ENCODE measurements at places on chromosomes 4 and X.

GRCh38 chrX:41035582-41035981 is 49.7 kb upstream of the USP9X start:
- DNase-seq: no peak

- DNase-seq: no peak
Measured at GRCh38 chr4:144104509-144105130, 35.9 kb downstream of the GYPA start.

GRCh38 chrX:20529301-20529700 is 262.6 kb upstream of the RPS6KA3 start:
- no peak for DNase-seq

DNA sequence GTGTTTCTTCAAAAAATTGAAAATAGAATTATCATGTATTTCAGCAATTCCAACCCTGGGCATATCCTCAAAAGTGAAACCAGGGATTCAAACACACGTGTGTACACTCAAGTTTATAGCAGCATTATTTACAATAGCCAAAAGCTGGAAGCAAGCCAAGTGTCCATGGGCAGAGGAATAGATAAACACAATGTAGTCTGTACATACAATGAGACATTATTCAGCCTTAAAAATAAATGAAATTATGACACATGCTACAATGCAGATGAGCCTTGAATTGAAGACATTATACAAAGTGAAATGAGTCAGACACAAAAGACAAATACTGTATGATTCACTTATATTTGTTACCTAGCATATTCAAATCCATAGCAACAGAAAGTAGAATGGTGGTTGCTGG is 853.4 kb downstream of the STIM2 start:
- DNase-seq: no peak

DNA sequence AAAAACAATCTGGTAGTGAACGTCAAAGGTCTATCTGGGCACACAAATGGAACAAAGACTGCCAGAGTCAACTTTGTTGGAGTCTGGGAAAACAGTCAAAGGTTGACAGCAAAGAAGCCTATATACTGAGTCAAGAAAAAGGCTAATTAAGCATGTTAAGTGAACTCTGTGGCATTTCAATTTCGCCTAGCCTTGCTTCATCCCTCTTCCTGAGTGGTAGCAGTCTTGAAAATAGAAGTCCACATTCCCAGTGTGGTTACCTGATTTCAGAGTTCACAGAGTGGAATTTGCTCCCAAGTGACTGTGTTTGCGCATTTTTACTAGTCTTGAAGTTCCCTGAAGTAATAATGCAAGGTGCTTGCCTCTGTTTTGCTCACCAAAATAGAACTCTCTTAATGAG is 760.0 kb downstream of the FSTL5 start:
- DNase-seq: no peak

- no peak for DNase-seq
Measured at GRCh38 chr4:110543577-110543976, 67.6 kb downstream of the ENPEP start.

GRCh38 chr4:20062054-20062453 is 189.7 kb upstream of the SLIT2 start:
- no peak for DNase-seq

GRCh38 chr4:136731025-136731424 is 801.3 kb downstream of the PCDH18 start:
- no peak for DNase-seq

DNA sequence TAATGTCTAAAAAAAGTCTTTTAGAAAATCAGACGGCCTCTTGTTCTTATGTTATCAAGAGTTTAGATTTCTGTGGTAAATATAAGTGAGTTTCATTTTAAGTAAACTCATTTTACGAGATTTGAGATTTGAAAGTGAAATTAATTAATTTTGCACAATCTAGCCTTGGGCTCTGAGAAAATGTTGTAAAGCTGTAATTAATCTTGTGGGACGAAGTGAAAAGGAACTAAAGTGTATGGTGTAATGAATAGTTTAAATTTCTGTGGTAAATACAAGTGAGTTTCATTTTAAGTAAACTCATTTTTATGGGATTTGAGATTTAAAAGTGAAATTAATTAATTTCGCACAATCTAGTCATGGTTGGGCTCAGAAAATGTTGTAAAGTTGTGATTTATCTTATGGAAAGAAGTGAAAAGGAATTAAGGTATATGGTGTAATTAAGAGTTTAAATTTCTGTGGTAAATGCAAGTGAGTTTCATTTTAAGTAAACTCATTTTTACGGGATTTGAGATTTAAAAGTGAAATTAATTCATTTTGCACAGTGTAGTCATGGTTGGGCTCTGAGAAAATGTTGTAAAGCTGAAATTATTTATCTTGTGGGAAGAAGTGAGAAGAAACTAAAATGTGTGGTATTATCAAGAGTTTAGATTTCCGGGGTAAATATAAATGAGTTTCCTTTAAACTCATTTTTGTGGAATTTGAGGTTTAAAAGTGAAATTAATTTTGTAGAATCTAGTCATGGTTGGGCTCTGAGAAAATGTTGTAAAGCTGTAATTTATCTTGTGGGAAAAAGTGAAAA is 1.6 kb downstream of the SCML1 start:
- DNase-seq: no peak

DNA sequence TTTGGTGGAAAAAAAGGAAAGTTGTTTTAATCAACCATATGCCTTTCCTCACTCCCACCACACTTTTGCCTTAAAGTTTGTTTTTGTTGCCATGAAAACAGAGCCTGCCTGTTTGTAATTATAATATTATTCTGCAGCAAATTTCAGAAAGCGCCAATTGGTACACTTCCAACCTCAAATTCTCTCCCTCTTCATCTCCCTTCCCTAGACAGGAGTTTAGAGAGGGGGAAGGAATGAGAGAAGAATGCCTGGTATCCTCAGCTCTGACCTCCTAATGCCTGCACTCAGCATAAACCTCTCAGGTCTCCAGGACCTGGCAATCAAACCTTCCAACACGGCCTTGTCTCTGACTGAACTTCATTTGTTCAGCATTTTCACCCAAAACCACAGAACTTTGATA is 138.4 kb upstream of the HCCS start:
- no peak for DNase-seq

DNA sequence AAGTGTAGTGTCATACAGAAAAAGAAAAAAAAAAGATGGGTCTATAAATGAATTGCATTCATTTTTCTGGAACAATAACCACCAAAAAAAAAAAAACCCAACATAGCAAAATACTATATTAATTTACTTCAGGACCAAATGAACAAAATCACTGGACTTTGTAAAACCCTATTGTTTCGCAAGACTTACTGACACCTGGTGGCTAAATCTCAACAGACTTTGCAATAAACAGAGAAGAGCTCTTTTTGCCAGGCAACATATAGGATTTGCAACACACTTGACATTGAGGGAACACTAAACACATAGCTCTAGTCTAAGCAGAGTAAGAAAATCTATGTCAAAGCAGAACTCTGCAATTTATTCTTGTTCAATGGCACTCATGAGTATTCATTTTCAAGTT is 990.2 kb downstream of the STPG2 start:
- DNase-seq: no peak

DNA sequence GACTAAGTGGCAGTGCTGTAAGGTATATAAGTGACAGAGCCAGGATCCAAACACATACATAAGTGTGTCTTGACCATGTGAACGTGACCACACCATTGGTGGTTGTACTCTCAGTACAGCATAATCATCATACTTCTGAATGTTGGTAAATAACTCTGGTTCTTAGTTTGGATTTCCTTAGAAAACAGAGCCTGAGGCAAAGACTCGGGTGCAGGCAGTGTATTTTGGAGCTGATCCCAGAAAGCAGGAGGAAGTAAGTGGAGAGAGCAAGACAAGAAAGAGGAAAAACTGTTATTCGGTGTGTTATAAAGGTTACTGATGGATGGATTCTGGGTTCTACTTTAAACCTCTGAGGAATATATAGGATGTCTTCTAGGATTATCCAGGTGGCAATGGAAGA is 127.9 kb downstream of the SLC39A8 start:
- DNase-seq: no peak

DNA sequence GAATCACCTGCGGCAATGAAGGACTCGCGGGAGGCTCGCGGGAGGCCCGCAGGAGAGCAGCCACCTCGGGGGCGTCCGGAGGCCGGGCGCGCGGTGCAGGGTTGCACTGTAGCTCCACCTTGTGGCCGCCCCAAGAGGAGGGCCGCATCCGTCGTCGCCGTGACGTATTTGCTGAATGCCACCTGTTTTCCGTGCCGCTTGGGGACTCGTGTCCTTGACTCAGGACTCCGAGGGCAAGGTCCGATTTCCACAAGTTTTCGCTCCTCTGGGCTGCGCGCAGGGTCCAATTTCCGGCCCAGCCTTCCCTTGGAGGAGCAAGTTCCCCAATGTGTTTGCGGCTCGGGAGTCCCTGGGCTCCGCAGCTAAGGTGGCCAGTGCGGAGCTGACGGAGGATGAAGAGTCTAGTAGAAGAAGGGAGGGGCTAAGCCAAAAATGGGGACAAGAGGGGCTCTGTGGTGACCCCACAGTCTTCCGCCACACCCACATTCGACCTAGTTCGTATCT is 10.7 kb upstream of the DLG3 start:
- peak; percentile 29 for DNase-seq

DNA sequence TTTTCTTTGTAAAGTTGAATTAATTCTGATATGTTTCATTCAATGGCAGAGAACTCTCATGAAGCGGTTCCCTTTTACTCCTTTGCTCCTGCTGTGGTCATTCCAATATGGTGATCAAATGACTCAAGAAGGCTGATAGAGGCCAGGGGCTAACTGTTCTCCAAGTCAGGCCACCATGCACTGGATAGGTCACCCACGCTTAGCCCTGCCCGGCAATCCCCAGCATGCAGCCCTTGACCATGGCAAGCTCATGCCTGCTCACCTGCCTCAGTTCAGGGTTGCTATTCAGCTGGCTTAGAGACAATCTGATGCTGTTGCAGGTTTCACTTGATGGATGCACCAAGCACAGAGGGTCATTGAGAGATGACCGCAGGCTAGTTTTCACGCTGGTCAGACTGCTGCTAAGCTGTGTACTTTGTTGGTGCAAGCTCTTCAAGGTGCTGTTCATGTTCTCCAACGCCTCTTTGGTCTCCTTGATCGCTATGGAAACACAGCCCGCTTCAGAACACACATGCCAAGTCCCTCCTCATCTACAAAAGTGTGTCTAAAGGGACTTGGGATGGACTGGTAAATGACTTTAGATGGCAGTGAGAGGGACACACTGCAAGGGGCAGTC is 55.2 kb upstream of the FGFBP2 start:
- peak; percentile 52 for DNase-seq

- DNase-seq: no peak
Measured at GRCh38 chr4:138235419-138235952, 6.7 kb downstream of the SLC7A11 start.

DNA sequence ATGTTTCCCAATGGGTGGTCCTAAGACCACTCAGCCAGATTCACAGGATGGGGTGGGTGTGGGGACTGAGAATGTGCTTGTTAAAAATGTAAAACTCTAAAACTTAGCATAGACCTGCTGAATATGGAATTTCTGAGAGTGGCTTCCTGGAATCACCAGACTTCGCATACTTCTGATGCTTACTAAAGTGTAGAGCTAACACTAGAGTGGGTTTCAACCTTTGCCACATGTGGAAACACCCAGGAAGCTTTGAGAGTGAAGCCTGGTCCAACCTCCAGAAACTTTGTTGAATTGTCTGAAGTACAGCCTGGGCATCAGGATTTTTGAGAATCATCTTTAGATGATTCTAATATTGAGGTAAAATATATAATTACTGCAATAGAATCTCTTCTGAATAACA is 167.8 kb upstream of the EDNRA start:
- no peak for DNase-seq

DNA sequence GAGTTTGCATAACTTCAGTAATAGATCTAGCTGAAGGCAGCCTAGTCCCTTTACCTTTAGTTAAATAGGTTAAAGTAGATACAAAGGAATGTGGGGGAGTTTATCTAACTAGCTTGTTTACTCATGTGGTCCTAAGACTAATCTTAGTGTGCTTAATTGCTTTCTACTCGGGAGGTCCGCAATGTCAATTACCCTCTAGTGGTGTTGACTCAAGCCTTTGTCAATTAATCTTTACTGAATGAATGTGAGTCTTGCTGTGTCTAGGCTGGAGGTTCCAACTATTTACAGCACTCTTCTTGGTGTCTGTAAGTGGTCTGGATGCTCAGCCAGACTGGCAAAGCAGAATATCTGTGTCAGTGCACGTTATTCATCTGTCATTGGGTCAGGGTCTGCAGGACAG is 17.9 kb upstream of the YTHDC1 start:
- no peak for DNase-seq

- DNase-seq: no peak
Measured at GRCh38 chr4:7075962-7076695, 8.3 kb upstream of the GRPEL1 start.

GRCh38 chr4:151418856-151419255 is 9.9 kb downstream of the FHIP1A start:
- no peak for DNase-seq

DNA sequence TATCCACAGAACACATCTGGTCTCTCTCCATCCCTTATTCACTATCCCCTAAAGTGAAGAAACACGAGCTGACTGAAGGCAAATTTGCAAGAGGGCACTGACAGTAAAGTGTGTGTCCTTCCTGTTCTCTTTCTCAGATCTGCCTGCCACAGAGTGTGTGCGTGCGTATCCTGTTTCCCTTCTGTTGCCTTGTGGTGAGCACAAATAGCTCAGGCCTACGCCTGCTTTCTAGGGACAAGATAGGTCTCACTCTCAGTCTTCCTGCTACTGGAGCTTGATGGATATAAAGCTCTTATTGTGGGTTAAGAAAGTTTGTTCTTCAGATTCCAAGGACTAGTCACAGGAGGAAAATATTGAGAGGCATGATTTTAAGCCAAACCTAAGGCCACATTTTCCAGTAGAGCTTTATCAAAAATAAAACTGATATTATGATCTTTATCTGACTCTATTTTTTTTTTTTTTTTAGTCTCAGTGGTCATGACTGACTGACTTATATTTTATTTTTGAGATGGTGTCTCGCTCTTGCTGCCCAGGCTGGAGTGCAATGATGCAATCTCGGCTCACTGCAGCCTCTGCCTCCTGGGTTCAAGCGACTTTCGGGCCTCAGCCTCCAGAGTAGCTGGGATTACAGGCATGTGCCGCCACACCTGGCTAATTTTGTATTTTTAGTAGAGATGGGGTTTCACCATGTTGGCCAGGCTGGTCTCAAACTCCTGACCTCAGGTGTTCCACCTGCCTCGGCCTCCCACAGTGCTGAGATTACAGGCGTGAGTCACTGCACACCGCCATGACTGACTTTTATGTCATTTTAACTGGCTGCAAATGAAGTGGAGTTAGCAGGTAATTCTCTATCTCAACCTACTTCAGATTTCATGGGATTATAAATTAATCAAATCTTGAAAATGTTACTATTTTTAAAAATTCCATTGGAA is 140.3 kb upstream of the SH3RF1 start:
- DNase-seq: no peak

- DNase-seq: no peak
Measured at GRCh38 chr4:11700751-11701226, 272.1 kb upstream of the HS3ST1 start.

GRCh38 chr4:167234316-167234881 is at the start of gene SPOCK3:
Gene SPOCK3 (minus strand): TSS chr4:167234494.
- no peak for DNase-seq

DNA sequence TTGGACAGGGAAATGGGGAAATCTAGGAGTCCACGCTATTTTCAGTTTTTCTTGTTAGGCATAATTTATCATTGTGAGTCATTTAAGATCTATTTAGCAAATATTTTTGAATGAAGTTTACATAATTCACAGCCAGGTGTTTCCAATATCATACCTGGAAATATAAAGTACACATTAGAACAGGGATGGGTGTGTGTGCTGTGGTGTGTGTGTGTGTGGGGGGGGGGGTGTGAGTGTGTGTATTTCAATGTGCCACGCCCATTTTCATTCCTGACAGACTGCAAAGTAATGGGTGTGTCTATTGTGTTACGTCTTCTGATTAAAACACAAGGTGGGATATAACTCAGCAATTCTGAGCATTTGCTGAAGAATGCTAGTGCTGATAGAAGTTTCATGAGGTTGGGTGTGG is 33.2 kb downstream of the ARHGAP10 start:
- no peak for DNase-seq

Measured in DMS79 (cell line).